ENCODE measurements at places on chromosomes 7 and 10.

- DNase-seq, result no peak
Measured at GRCh38 chr10:3415038-3415736, 242.6 kb upstream of the PITRM1 start.

DNA sequence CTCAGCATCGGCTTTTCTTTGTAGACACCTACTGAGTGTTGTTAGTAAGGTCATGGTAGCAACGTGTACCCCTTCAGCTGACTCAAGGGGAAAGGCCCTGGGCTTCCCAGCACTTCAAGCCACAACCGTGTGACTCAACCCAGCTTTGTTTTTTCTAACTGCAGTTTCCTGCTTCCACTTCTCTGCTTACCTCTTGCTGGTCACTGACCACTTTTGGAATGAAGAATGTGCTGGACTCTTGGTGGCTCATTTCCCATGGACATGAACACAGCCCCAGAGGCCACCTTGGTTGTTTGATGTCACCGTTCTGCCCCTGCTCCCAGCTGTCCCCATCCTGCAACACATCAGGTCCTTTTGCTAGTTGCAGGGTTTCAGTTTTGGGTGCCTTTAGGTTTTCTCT lies 69.5 kb upstream of the ZNF438 start:
- DNase-seq, result peak; percentile 12

DNA sequence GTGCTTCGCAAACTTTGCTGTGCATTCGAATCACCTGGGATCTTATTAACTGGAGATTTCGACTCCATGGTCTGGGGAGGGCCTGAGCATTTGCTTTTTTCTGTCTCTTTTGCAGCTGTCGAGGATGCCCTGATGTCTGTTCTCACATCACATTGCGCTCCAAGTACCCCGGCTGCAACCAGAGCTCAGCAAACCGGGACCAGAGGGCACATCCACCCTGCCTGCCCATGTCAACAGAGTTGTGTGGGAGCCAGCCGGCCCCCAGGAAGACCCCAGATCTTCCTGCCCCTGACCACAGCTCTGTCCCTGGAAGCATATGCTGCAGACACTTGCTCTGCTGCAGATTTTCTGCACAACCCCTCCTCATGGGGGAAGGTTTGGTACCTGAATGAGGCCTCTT lies 180.8 kb downstream of the ADARB2 start:
- no peak for DNase-seq

DNA sequence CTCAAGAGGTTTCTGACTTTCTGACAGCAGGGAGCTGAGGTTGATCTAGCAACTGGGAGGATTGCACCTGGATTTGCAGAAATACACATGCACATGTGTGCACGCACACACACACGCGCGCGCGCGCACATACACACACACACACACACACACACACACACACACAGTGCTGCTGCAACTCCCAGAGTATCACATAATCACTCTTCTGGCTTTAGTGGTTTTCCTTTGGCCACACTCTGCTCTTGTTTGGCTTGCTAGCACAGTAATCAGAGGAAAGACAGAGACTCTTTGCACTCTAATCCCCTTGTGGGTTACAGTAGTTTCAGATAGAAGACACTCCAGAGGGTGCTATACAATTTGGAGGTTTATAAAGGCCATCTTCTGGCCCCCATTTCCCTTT lies 705.0 kb downstream of the AUTS2 start:
- no peak for DNase-seq

- no peak for DNase-seq
Measured at GRCh38 chr7:67018940-67019339, 22.3 kb downstream of the TYW1 start.

Measured in CD4-positive, alpha-beta T cell treated with Interleukin-12 subunit alpha and Interleukin-12 subunit beta, for 1 hour (primary cell).